ENCODE measurements at places on chromosomes 4 and X. TPM values are rescaled to one million over a fixed set of nuclear protein-coding genes. Genes with fewer than 3 reads are reported as not detected.

Gene USP27X
- 3.5 TPM for polyA plus RNA-seq

Gene MBNL3
- polyA plus RNA-seq: 2.1 TPM

Gene FHIP1A
- 2.2 TPM for polyA plus RNA-seq

Gene TBX22
- polyA plus RNA-seq: not detected

Gene AMOT
- polyA plus RNA-seq: 0.79 TPM

Gene SHISA3
- polyA plus RNA-seq: 1.8 TPM

Gene TGIF2LX
- not detected for polyA plus RNA-seq

Gene ZC4H2
- polyA plus RNA-seq: 3.4 TPM

Gene SLC16A2
- 4.5 TPM for polyA plus RNA-seq

Gene TMSB15A
- polyA plus RNA-seq: 1.1 TPM

Gene AVPR2
- polyA plus RNA-seq: 0.70 TPM

Gene GAGE12H
- polyA plus RNA-seq: not detected

Gene PAK3
- 0.18 TPM for polyA plus RNA-seq

Gene RASSF6
- 1.2 TPM for polyA plus RNA-seq

Gene BEX4
- polyA plus RNA-seq: 34.7 TPM

Gene GASK1B
- 27.4 TPM for polyA plus RNA-seq

Gene GPR82
- polyA plus RNA-seq: 0.31 TPM

Gene MFAP3L
- polyA plus RNA-seq: 1.4 TPM

Gene CT55
- polyA plus RNA-seq: not detected

Gene UPF3B
- polyA plus RNA-seq: 11.7 TPM

Gene NDNF
- 40.1 TPM for polyA plus RNA-seq

Gene FAM47B
- polyA plus RNA-seq: not detected

Gene NPFFR2
- polyA plus RNA-seq: not detected

Gene FGF2
- 2.9 TPM for polyA plus RNA-seq

Gene GABRE
- 2.2 TPM for polyA plus RNA-seq

Gene ARSJ
- 2.3 TPM for polyA plus RNA-seq

Gene KDR
- 21.1 TPM for polyA plus RNA-seq

Gene ADRA2C
- polyA plus RNA-seq: 2.2 TPM

Gene BTK
- polyA plus RNA-seq: 29.4 TPM

Gene FGF5
- not detected for polyA plus RNA-seq

Gene STPG2
- polyA plus RNA-seq: 0.10 TPM

Gene ERAS
- polyA plus RNA-seq: 0.24 TPM

Gene CLGN
- polyA plus RNA-seq: 0.87 TPM

Gene USP17L12
- not detected for polyA plus RNA-seq

Gene GAB1
- 6.6 TPM for polyA plus RNA-seq

Gene SNCA
- 12.5 TPM for polyA plus RNA-seq

Gene ZNF827
- 2.7 TPM for polyA plus RNA-seq

Gene VSIG4
- 82.2 TPM for polyA plus RNA-seq

Gene TKTL2
- polyA plus RNA-seq: not detected

Gene HTN1
- polyA plus RNA-seq: not detected

Gene HERC3
- polyA plus RNA-seq: 15.5 TPM

Gene LIN54
- 4.4 TPM for polyA plus RNA-seq

Gene GLRB
- polyA plus RNA-seq: 0.96 TPM

Gene EDA
- polyA plus RNA-seq: 0.93 TPM

Gene SPANXC
- not detected for polyA plus RNA-seq

Gene XG
- 0.24 TPM for polyA plus RNA-seq

Gene SPARCL1
- polyA plus RNA-seq: 93.2 TPM
